AG10803 (cell line): ENCODE measurements at places on chromosomes 6 and 20.

GRCh38 chr6:108115598-108116058 is 41.1 kb upstream of the OSTM1 start:
- peak; percentile 17 for DNase-seq

DNA sequence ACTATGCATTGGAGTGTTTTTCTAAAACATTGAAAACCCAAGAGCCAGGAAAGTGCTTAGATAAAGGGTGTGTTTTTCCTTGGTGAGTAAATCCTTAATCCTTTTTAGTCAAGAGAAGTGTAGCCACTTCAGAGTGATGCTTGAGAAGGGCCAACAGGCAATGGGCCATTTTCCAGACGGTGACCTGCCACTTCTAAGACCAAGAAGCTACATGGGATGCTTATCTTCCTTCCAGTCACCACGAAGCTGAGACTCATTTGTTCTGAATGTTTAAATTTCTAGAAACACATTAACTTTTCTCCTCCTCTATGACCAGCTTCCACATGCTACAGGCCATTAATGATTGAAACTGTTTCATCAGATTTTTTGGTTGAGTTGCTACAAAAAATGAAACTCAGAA is 34.4 kb upstream of the NHSL1 start:
- DNase-seq, result no peak

- no peak for DNase-seq
Measured at GRCh38 chr6:26554447-26554696, 16.2 kb downstream of the HMGN4 start.

DNA sequence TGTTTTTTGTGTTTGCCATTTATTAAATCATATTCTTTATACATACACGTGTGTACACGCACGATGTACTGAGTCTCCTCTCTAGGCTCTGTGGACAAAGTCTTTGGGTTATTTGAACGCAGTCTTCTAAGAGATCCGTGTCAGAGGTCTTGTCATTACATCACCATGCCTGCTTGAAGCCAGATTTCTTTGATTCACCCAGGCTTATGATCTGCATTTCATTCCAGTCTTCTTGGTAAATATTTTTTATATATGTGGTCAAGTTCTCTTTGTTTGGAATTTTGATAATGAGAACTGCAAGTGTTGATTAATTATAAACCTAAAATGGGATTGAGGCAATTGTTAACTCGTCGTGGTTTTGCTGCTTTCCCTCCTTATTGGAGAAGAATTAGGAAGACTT is 34.6 kb downstream of the KCNS1 start:
- no peak for DNase-seq
